ENCODE measurements at places on chromosomes 7 and 10.

DNA sequence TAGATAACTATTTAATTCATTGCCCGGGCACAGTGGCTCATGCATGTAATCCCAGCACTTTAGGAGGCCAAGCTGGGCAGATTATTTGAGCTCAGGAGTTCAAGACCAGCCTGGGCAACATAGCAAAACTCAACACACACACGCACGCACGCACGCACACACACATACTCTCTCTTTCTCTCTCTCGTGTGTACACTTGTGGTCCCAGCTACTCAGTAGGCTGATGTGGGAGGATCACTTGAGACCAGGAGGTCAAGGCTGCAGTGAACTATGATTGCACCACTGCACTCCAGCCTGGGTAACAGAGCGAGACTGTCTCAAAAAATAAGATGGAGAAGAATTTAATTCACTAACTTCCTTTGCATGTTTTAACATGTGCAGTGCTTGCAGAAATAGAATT, 38.1 kb downstream of the PTPN12 start:
- DNase-seq: no peak

- no peak for DNase-seq
Measured at GRCh38 chr10:24622781-24623301, 100.8 kb downstream of the ARHGAP21 start.

GRCh38 chr10:7409045-7409731, 1.6 kb downstream of the SFMBT2 start:
- DNase-seq: no peak

DNA sequence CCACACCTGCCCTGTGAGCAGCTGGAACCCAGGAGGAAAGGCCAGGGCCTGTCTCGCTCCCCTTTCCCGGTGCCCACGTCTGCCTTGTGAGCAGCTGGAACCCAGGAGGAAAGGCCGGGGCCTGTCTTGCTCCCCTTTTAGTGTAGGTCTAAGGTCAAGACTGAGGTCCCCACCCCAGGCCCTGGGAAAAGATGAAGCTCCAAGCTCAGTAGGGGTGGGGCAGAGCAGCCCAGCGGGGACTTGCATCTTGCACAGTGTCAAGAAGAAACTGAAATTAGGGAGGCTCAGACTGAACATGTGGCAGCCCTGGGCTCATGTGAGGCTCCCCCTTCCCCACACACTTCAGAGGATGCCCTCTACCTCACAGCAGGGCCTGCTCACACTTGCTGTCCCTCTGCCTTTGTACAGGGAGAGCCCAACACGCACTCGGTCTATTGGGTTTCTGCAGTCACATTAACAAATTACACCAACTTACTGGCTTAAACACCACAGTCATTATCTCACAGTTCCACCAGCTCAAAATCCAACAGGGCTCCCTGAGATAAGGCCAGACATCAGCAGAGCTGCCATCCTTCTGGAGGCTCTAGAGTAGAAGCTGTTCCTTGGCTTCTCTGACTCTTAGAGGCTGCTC, 12.4 kb downstream of the POLL start:
- no peak for DNase-seq

DNA sequence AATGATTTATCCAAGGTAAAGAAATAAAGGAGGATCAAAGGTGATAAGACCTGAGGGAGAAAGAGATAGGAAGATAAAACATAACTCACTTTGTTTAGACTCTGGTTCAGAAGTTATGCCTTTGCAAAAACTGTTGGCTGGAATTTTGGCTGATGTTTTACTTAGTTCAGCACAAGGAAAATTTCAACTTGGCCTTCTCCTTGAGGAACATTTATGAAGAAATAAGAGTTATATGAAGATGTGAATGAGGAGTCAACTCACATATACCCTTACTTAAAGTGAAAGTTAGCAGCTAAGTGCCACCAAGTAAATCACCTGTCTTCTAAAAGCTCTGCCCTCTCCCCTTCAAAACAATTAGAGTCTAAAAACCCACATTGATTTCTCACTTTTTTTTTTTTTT, 39.7 kb upstream of the COL1A2 start:
- no peak for DNase-seq

GRCh38 chr7:144786079-144786478, 49.8 kb downstream of the TPK1 start:
- DNase-seq: no peak

DNA sequence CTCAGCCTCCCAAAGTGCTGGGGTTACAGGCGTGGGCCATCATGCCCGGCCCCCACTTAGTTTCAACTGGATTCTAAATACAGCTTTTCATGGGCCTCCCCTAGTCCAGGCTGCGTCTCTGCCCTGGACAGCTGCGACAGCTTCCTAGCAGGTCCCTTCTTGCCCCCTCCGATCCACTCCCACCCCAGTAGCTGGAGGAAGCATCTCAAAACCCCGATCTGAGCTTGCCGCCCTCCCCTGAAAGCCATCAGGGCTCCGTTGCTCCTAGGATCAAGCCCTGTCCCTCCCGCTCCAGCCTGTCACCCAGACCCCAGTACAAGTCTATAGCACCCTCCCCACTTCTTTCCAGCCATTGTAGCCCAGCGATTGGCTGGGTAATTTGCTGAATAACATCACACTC, 64.5 kb downstream of the VWA2 start:
- no peak for DNase-seq

DNA sequence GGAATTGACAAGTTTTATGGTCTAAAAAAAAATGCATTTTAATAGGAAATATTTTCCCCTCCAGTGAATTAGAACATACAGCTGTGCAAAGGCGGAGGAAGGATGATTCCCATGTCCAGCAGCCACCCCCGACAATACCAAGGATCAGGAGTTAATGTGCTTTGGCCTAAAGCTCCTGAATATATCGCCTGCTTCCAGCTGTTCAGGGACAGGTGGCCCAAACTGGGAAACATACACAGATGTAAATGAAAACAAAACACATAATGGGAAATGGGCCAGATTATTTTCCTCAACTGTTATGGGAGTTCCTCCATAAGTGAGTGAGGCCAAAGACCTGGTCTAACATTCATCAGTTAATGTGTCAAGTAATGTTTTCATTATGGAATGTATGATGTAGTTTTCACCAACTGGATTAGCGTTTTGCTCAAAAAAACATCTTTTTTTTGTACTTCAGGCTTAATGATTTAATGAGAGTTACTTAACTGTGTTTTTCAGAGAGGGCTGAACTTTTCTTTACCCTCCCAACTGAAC, 55.1 kb upstream of the LAMB1 start:
- DNase-seq: no peak

GRCh38 chr10:14481752-14482151, 151.0 kb upstream of the FRMD4A start:
- DNase-seq: no peak
